Fibroblast of lung (primary cell): ENCODE measurements at places on chromosomes 1 and 21. TPM values are rescaled to one million over a fixed set of nuclear protein-coding genes. Genes with fewer than 3 reads are reported as not detected.

- H3K4me3 ChIP-seq: no peak overlapping the region
- H3K27me3 ChIP-seq: no peaks in the 10 kb centered on the region
- H3K27ac ChIP-seq: no peak overlapping the region
- H3K36me3 ChIP-seq: no peaks in the 10 kb centered on the region
Observed at GRCh38 chr1:158840236-158840635, 9.1 kb downstream of the MNDA start.

DNA sequence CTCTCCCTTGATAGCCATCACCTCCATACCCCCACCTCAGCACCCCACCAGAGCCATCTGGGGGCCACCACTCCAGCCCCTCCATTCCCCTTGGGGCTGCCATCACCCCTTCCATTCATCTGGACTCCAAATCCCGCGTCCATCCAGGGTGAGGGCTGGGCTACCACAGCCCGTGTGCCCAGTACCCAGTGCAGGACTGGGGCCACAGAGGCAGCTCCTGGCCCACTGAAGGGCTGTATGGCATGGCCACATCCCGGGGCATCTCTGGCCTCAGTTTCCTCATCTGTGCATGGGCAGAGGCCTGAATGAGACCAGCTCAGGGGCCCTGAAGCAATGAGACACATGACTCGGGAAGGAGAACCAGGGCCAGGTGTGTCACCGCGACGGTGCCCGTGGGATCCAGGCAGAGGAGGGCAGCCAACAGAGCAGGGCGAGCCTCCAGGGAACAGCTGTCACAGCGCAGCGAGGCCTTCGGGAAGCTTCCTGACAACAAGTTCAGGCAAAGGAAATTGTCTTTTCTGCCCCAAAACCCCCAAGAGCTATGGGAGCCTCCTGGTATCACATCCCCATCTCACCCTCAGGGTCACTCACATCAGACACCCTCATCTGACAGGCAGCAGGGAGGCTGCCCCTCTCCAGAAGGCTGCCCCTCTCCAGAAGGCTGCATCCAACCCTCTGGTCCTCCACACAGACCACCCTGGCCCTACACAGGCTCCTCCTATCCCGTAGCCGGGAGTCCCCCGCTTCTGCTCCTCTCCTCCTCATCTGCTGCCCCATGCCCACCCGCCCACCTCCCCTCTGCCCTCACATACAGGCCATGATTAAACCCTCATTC, 76.3 kb downstream of the MEGF6 start:
- H3K27me3 ChIP-seq: no peaks in the 10 kb centered on the region
- no peaks in the 10 kb centered on the region for H3K36me3 ChIP-seq
- DNase-seq: no peak
- H3K27ac ChIP-seq: no peak overlapping the region

GRCh38 chr1:72100771-72101170, 181.6 kb downstream of the NEGR1 start:
- H3K4me3 ChIP-seq: no peak overlapping the region
- H3K27ac ChIP-seq: no peak overlapping the region
- DNase-seq: no peak

- H3K27ac ChIP-seq: no peak overlapping the region
- no peak for DNase-seq
- no peak overlapping the region for H3K4me3 ChIP-seq
- H3K36me3 ChIP-seq: no peaks in the 10 kb centered on the region
- no peaks in the 10 kb centered on the region for H3K27me3 ChIP-seq
- no peaks in the 10 kb centered on the region for H3K4me1 ChIP-seq
Observed at GRCh38 chr1:41319807-41320711, 41.2 kb upstream of the FOXO6 start.

- peaks cover 24% of the 10 kb centered on the region for H3K36me3 ChIP-seq
- H3K4me3 ChIP-seq: no peak overlapping the region
- no peaks in the 10 kb centered on the region for H3K27me3 ChIP-seq
- DNase-seq: no peak
Observed at GRCh38 chr21:46546799-46547198, 58.1 kb downstream of the S100B start.

GRCh38 chr1:119565131-119565772, 58.2 kb downstream of the HSD3B1 start:
- H3K4me1 ChIP-seq: no peaks in the 10 kb centered on the region
- no peak overlapping the region for H3K27ac ChIP-seq
- H3K27me3 ChIP-seq: no peaks in the 10 kb centered on the region

DNA sequence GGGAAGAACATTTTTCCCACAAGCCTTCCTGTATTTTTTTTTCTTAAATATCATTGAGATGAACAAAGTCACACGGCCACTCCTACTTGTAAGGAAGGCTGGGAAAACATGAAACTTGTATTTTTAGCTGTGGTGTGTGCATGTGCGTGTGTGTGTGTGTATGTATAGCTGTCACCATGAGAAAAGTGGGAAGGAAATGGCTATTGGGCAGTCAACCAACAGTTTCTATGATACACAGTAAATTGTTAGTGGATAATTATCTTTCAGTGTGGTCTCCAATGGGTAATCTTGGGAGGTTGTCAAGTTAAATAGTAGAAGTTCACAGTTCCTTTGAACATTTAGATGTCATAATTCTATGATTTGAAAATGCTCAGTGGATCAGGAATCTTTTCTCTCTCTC, 132.7 kb upstream of the USP24 start:
- no peak overlapping the region for H3K27ac ChIP-seq
- H3K4me1 ChIP-seq: no peaks in the 10 kb centered on the region
- H3K36me3 ChIP-seq: no peaks in the 10 kb centered on the region
- H3K4me3 ChIP-seq: no peak overlapping the region

DNA sequence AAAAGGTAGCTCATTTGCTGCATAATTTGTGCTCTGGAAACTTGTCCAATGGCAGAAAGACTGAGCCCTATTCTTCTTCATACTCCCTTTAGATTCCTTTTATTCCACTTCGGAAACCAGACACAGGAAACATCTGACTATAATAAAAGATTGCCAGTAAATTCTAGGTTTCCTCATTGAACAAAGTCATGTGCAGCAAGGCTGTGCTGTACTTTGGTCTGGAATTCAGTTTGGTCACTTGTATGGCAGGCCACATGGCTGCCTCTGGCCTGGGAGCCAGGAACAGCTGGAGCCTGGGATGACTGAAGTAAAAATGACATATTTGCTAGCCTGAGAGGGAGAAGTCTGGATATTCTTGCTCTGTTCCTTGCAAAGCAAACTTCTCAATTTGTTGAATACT, 79.6 kb downstream of the ST3GAL3 start:
- H3K4me3 ChIP-seq: no peak overlapping the region
- no peaks in the 10 kb centered on the region for H3K27me3 ChIP-seq
- peak; percentile 22 for DNase-seq
- peak overlapping the region; percentile 35 for H3K27ac ChIP-seq
- no peaks in the 10 kb centered on the region for H3K36me3 ChIP-seq

DNA sequence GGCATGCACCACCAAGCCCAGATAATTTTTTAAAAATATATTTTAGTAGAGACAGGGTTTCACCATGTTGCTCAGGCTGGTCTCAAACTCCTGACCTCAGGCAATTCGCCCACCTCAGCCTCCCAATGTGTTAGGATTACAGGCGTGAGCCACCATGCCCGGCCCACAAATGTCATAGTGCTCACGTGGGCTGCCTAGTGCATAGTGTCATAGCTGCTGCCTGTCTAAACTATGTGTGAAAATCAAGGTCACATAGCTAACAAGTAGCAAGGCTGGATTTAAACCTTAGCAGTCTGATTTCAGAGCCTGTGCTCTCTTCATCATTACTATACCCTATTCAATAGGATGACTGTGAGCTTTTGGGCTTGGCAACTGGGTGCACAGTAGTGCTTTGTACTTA, 10.3 kb downstream of the C1orf141 start:
- H3K36me3 ChIP-seq: no peaks in the 10 kb centered on the region
- H3K4me3 ChIP-seq: no peak overlapping the region
- DNase-seq: no peak
- H3K27me3 ChIP-seq: no peaks in the 10 kb centered on the region
- no peak overlapping the region for H3K27ac ChIP-seq

GRCh38 chr1:186611156-186611555, 69.1 kb downstream of the PTGS2 start:
- H3K4me1 ChIP-seq: no peaks in the 10 kb centered on the region
- H3K36me3 ChIP-seq: no peaks in the 10 kb centered on the region

DNA sequence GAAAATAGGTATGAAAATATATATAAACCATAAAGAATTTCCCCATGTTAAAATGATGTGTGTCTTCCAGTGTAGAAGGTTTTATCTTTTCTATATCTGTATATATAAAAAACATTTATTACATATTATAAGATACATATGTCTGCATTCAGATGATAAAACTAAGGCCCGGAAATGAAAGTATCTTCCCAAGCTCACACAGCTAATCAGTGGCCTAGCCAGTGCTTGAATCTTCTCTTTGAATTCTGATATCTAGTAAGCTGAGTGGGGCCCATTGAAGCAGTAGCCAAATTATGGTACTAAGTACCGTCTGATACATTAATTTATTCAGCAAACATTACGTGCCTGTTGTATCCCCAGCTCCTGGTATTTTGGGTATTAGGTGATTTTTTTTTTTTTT, 28.6 kb downstream of the UCK2 start:
- H3K4me3 ChIP-seq: no peak overlapping the region
- H3K4me1 ChIP-seq: peaks cover 23% of the 10 kb centered on the region
- H3K36me3 ChIP-seq: no peaks in the 10 kb centered on the region
- H3K27ac ChIP-seq: no peak overlapping the region
- DNase-seq: no peak

CA6 gene
- not detected in 2 replicates for total RNA-seq

GRCh38 chr1:30799233-30799511, 41.6 kb upstream of the LAPTM5 start:
- DNase-seq: no peak
- H3K27me3 ChIP-seq: no peaks in the 10 kb centered on the region
- H3K27ac ChIP-seq: no peak overlapping the region
- H3K4me1 ChIP-seq: no peaks in the 10 kb centered on the region
- H3K36me3 ChIP-seq: no peaks in the 10 kb centered on the region
- H3K4me3 ChIP-seq: no peak overlapping the region

- no peaks in the 10 kb centered on the region for H3K36me3 ChIP-seq
- DNase-seq: no peak
- H3K27ac ChIP-seq: no peak overlapping the region
- H3K27me3 ChIP-seq: peaks cover 9% of the 10 kb centered on the region
- H3K4me3 ChIP-seq: no peak overlapping the region
- H3K4me1 ChIP-seq: no peaks in the 10 kb centered on the region
Observed at GRCh38 chr1:40820251-40820797, 36.7 kb downstream of the KCNQ4 start.

GRCh38 chr1:240586006-240586405, 25.9 kb downstream of the GREM2 start:
- H3K4me1 ChIP-seq: no peaks in the 10 kb centered on the region
- no peak overlapping the region for H3K27ac ChIP-seq
- no peaks in the 10 kb centered on the region for H3K27me3 ChIP-seq
- no peaks in the 10 kb centered on the region for H3K36me3 ChIP-seq
- H3K4me3 ChIP-seq: no peak overlapping the region

GRCh38 chr1:26468911-26469310, 3.3 kb upstream of the HMGN2 start:
- no peak overlapping the region for H3K27ac ChIP-seq
- H3K4me1 ChIP-seq: no peaks in the 10 kb centered on the region
- peaks cover 18% of the 10 kb centered on the region for H3K36me3 ChIP-seq
- DNase-seq: no peak
- no peaks in the 10 kb centered on the region for H3K27me3 ChIP-seq
- H3K4me3 ChIP-seq: no peak overlapping the region

- H3K36me3 ChIP-seq: peaks cover 12% of the 10 kb centered on the region
- H3K27ac ChIP-seq: no peak overlapping the region
- no peak overlapping the region for H3K4me3 ChIP-seq
- no peaks in the 10 kb centered on the region for H3K27me3 ChIP-seq
- DNase-seq: peak; percentile 40
- H3K4me1 ChIP-seq: peaks cover 3% of the 10 kb centered on the region
Observed at GRCh38 chr1:17016317-17016661, 4.6 kb upstream of the ATP13A2 start.

DNA sequence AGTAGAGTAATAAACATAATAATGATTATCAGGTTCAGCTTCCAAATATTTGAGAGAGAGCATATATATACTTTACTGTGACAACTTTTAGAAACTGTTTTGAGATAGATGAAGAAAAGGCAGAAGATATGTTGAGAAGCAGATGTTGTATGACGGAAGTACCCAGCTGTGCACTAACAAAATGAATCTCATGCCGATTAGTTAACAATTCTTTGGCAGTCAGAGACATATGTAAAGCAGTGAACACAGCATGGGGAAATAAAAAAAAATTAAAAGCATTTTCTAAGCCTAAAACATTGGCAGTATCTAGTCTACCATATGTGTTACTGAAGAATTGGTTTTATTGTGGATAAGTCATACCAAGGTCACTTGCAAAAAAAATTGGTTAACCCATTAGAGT, 51.8 kb downstream of the MAGI3 start:
- no peak overlapping the region for H3K27ac ChIP-seq
- H3K36me3 ChIP-seq: no peaks in the 10 kb centered on the region
- H3K27me3 ChIP-seq: no peaks in the 10 kb centered on the region
- no peak overlapping the region for H3K4me3 ChIP-seq
- no peaks in the 10 kb centered on the region for H3K4me1 ChIP-seq

DNA sequence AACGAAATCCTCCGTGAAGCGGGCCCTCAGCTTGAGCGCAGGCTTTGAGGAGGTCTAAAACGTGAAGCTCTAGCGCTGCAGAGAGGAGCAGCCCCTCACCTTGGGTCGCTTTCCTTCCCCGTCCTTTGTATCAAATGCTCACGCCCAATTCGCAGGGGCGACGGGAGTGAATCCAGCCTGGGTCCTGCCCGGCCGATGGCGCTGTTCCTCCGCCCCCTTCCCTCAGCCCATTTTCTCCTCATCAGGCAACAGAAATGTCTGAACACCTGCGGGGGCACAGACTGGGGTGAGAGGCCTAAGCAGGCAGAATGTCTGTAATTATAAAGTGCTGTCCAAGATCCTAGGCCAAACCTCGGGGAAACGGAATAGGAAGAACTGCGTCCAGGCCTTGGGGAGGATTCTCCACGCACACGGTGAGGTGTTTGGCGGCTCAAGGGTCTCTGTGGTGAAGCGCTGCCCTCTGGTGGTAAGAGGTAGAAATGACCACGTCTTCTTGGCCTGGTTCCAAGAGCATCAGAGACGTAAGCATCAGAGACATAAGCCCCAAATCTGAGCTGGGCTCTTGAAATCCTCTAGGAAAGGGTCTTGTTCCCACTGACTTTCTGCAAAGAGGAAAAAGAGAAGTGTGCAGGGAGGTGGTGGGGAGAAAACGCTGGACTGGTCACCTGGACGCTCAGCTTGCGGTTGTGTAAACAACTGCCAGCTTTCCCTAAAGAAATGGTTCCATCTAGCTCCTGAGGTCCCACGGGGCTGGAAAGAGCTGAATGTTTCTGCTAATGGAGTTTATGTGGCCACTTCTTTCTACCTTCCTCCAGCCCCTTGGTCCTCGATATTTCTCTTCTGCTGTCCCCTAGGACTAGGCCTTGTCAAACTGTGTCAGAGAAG, 92.1 kb upstream of the CD53 start:
- peak; percentile 43 for DNase-seq
- H3K4me1 ChIP-seq: no peaks in the 10 kb centered on the region
- no peaks in the 10 kb centered on the region for H3K36me3 ChIP-seq
- H3K27me3 ChIP-seq: no peaks in the 10 kb centered on the region
- no peak overlapping the region for H3K4me3 ChIP-seq
- H3K27ac ChIP-seq: no peak overlapping the region

GRCh38 chr21:38931291-38931690, 125.6 kb downstream of the ETS2 start:
- H3K27ac ChIP-seq: no peak overlapping the region
- no peak overlapping the region for H3K4me3 ChIP-seq
- no peak for DNase-seq
- peaks cover 3% of the 10 kb centered on the region for H3K4me1 ChIP-seq
- no peaks in the 10 kb centered on the region for H3K36me3 ChIP-seq
